ENCODE measurements at places on chromosomes 5 and 9.

- DNase-seq = no peak
Observed at GRCh38 chr5:10157085-10157669, 92.5 kb downstream of the ATPSCKMT start.

- no peak for DNase-seq
Observed at GRCh38 chr5:126280846-126281245, 142.4 kb upstream of the GRAMD2B start.

DNA sequence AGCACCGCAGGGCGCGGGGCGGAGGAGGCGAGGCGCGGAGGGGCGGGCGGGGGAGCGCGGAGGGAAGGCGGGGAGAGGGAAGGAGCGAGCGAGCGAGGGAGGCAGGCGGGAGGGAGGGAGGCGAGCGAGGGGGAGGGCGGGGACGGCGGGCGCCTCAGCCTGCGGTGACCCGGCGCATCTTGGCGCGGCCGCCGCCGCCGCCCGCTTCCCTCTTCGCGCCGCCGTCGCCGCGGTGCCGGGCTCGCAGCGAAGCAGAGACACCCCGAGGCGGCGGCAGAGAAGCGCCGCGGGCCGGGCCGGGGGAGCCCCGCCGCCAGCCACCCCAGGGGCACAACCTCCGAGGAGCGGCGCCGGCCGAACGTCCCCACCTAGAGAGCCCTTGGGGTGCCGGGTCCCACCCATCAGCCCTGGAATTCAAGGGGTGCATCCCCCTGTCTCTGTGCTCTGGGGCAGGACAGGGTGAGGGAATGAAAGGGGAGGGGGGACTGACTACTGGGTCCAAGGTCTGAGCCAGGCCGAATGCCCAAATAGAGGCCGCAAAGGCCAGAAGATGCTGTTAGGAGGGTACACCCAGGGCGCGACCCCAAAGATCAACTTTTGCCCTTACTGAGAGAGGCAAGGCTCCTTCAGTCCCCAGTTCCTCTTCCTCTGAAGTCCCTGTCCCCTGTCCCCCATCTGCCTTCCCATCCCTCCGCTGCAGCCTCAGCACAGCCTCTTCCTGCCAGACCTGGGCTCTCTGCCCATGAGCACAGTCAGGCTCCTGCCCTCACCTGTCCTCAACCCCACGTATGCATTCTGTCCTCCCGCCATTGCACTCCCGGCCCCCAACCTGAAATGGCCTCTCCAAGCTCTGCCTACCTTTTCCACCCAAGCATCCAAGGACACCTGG is at the start of gene ADAMTS2:
ADAMTS2 (minus strand) TSS at position 29 of the 889 bp plus-strand sequence. CDS start 133 bp downstream, outside the sequence.
- no peak for DNase-seq

DNA sequence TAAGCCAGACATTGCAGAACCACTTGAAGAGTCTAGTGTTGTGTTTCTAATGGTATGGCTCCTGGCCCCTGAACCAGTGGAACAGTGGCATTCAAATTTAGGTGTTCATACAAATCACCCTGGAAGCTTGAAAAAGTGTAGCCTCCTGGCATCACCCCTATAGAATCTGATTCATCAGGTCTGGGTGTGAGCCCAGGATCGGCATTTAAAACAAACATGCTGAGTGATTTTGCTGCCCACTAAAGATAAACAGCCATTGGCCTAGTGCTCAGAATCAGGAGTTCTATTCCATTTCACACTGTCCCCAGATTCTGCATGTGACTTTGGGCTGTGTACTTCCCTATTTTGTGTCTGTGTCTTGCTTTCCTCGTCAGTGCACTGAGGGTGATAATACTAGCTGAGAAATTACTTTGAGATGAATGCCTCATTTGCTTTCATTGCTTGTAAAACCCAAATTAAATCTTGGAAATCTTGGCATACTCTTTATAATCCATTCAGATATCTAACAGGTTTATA is 241.5 kb upstream of the CLINT1 start:
- no peak for DNase-seq

- DNase-seq = no peak
Observed at GRCh38 chr5:11027660-11028059, 266.6 kb upstream of the DAP start.

DNA sequence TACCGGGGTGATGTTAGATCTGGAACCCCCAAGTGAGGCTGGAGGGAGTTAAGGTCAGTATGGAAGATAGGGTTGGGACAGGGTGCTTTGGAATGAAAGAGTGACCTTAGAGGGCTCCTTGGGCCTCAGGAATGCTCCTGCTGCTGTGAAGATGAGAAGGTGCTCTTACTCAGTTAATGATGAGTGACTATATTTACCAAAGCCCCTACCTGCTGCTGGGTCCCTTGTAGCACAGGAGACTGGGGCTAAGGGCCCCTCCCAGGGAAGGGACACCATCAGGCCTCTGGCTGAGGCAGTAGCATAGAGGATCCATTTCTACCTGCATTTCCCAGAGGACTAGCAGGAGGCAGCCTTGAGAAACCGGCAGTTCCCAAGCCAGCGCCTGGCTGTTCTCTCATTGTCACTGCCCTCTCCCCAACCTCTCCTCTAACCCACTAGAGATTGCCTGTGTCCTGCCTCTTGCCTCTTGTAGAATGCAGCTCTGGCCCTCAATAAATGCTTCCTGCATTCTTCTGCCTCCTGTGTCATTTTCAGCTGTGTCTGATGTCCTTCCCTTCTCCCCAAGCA is 2.3 kb upstream of the MYOZ3 start:
- no peak for DNase-seq

DNA sequence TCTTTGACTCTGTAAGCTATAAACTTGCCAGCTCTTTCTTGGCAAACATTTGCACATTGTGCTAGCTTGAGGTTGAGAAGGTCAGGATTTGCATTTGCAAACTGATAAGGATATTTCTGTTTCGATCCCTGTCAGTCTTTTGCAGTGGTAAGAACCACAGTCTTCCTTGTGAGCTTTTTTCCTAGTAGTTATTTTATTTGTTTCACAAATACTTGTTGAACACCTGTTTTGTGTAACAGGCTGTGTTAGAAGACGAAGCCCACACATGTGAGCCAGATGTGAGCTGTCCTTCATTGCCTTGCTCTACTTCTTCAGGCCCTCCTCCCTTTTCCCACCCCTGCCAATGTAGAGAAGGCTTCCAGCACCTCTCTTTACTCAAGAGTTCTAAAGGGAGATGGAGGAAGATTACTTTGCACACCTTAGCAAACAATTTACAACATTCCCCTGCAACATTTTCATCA is 327.0 kb upstream of the KLF4 start:
- no peak for DNase-seq

DNA sequence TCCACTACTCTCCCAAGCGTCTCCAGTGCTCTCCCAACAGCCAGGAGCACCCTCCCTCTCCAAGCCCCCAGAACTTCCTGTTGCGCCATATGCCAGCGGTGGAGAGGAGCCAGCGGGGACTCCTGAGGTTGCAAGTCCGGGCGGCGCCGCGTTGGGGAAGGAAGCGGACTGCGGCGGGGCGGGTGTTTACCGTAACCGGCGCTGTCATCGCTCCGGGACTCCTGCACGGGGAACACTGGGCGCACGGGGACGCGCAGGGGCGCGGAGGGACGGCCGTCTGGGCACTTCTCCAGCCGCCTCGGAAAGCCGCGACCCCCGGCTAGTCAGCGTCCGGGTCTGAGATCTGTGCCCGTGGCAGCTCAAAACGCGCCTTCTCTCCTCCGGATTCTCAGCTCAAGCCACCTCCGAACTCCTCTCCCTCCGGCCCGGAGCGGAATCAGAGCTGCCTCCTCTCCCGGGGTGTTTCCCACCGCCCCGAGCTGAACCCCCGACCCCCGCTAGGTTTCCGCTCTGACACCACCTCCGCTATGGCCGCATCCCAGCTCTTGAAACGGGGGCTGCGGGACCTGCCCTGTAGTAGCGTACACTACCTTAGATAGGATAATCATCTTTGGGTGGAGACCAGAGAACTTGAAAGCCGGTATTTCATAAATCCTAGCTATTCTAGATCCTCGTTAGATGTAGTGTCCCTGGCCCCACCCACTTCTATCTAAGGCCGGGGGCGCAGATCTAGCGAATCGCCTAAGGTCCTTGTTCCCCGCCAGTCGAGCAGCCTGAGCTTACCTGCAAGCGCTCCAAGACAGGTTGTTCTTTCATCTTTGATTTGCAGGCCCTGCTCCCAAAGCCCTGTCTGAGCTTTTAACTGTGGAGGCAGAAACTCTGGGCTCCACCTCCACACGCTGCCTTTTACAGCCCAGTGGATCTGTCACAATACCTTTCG is at the start of gene TRPM6:
TRPM6 (minus strand) TSS at position 881 of the 940 bp plus-strand sequence; CDS start at position 816, 65 bp downstream.
- peak; percentile 39 for DNase-seq
